ENCODE measurements at places on chromosomes 7 and 10.

DNA sequence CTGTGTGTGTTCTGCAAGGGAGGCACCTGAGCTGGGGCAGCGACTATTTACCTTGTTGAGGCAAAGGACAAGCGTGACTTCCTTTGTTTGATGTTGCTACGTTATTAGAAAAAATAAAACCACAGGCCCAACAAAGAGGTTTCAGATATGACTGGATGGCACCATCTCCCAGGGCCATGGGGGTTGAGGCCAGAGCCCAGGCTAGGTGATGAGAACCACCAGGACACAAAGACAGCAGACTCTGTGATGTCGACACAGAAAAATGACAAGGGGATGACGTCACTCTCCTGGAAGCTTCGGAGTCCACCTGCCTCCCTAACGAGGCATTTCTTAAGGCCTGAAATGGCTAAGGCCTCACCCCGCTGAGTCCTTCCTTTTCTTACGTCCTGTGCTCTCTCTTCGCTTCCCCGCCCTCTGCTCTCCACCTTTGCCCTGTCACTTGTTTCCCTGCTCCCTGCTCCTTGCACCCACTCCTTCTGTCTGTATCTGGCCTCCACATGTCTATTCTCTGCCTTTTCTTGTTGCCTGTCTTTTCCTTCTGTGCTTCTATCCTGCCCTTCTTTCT, 83.0 kb upstream of the ADRB1 start:
- no peak for DNase-seq

DNA sequence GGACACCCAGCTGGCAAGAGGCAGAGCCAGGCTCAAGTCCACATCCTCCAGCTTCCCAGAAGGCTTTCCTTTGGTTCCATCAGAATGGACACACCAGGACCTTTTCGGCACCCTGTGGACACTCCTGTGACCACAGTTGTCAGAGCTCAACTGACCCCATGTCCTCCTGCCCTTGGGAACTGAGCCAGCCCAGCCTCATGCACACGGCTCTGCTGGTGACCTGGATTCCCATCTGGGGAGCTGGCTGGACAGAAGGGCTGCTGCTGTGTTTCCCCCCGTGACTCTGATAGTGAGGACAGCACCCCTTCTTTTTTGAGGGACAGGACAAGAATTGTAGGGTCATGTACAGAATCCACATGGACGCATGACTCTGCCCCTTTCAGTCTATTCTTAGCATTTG, 289.2 kb downstream of the WDR37 start:
- no peak for DNase-seq

DNA sequence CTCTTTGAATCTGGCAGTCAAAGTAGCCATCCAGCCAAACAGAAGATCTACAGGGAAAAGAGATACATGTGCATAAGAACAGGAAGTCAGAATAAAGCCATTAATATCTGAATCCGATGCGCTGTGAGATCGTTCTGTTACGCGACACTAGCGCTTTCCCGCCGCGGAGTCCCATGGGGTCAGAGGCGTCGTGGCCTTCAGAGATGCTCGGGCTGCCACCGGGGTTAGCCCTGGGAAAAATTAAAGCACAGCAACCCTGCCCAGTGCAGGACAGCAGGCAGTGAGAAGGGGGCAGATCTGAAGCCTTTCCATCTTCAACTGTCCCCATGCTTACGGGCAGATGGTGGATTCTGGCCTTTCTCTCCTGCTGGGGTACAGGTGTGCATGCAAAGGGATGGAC, 225.6 kb upstream of the MGMT start:
- DNase-seq = no peak

DNA sequence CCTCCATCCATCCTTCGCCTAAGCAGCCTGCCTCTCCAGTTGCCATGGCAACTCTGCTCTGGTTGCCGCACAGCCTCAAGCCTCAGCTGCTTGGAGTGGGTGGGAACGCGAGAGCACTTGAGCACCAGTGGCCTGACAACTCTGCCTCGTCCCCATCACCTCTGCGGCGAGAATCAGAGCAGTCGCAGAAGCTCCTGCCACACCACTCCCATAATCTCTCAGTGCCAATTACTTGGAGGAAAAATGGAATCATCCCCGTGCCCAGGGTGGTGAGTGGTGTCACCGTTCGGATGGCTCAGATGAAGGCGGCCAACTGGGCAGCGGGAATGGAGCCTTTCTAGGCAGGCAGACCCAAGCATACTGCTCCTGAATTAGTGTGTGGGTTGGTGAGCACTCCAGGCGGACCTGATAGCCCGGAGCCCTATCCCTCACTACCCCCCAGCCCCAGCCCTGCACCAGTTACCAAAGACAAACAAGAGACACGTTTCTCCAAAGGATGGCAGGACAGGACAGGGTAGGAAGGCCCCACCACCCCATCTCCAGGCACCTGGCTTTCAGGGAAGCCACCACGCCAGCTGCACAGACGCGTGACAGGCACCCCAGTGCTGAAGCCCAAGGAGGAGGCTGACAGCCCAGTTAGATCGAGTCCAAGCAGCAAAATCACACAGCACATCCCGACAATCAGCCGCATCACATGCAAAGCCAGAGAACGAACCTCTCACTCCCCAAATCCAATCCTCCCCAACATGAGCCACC, 335.4 kb downstream of the PTPRN2 start:
- no peak for DNase-seq

GRCh38 chr7:114923403-114923713, 1.5 kb downstream of the MDFIC start:
- DNase-seq = no peak

DNA sequence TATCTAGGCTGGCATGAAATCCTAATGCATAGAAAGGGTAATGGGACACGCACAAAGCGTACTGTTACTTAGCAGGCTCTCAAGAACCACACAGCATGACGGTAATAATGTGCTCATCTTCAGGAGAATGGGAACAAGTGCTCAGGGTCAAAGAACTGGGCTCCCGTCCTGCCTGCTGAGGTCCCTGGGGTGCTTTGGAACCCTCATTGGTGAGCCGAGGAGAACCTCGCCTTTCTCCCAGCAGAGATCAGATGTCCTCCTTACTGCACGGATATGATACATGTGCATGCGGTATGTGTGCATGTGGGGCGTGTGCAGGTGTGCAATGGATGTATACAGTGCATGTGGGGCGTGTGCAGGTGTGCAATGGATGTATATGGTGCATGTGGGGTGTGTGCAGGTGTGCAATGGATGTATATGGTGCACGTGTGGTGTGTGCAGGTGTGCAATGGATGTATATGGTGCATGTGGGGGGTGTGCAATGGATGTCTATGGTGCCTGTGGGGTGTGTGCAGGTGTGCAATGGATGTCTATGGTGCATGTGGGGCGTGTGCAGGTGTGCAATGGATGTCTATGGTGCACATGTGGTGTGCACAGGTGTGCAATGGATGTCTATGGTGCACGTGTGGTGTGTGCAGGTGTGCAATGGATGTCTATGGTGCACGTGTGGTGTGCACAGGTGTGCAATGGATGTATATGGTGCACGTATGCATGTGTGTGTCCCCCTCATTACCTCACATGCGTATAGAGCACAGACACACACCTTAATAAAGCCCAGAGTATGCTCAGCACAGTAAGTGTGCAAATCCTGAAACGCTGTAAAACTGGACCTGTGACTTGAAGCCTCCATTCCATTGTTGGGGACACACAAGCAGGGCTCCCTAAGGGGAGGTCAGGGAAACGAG, 336.3 kb downstream of the PTPRN2 start:
- DNase-seq = no peak

GRCh38 chr10:13087601-13087985, 12.4 kb upstream of the OPTN start:
- no peak for DNase-seq

Measured in NCI-H1930 (cell line).